NCI-H1694 treated with DMSO at 0.1 percent for 48 hours (cell line): ENCODE measurements at places on chromosomes 13 and 19.

- peak; percentile 70 for DNase-seq
Observed at GRCh38 chr19:35090506-35091214, 25.0 kb upstream of the FXYD3 start.

DNA sequence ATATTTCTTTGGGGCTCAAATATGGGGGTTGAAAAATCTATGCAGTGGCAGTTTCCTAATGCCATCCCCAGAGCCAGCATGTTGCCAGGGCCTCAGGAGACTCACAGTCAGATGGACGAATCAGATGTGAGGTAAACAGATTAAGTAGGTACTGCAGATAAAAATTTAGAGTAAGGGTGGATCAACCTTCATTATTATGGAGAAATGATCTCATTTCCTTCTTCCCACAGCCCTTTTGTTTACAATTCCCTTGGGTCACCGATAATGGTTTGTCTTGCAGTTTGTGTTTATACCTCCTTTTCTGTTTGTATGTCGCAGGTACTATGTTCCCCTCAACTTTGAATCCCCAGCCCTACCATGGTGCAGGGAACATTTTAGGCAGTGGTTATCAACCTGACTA, 20.0 kb downstream of the DIAPH3 start:
- no peak for DNase-seq

DNA sequence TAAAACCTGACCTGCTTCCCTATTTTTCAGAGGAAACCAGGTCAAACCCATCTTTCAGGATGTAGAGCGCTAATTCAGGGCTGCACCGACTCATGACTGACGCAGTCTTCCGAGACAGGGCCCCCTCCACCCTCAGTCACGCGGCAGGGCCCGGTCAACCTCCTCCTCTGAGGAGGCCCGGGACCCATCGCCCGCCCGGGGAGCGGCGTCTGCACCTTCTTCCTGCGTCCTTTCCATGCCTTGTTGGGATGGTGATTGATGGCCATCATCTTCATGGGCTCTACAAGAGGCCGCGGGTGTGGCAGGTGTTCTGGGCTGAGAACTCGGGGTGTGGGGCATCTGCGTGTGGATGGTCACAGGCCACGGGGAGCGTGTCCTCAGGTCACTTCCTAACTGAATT, 26.0 kb downstream of the GRTP1 start:
- no peak for DNase-seq

GRCh38 chr13:91157273-91158016, 190.0 kb upstream of the MIR17HG start:
- DNase-seq: no peak

DNA sequence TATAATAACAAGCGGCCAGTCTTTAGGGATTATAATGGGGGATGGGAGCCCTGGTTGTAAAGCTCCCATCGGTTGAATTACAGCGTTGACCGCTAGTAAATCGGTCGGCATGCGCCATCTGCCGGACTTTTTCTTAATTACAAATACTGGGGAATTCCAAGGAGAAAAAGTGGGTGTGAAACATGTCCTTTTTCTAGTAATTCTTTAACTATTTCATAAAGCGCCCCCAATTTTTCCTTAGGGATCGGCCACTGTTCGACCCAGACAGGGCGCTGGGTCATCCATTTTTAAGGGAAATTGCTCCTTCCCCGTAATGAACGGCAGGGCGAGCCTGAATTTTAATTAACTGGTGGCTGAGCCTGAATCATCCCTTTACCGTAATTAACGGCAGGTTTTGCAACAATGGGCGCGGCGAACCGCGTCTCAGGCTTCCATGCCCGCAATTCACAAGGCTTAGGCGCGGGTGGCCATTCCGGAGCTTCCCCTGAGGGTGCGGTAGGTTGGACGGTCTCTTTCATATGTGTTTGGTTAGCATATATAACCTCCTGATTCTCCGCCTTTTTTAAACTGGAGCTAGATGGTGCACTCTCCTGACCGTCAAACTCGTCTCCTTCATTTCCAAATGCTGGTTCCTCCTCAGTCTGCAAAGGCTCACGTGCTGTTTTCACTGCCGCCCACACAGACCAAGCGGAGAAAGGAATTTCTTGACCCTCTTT, 30.2 kb upstream of the EVI5L start:
- peak; percentile 17 for DNase-seq

DNA sequence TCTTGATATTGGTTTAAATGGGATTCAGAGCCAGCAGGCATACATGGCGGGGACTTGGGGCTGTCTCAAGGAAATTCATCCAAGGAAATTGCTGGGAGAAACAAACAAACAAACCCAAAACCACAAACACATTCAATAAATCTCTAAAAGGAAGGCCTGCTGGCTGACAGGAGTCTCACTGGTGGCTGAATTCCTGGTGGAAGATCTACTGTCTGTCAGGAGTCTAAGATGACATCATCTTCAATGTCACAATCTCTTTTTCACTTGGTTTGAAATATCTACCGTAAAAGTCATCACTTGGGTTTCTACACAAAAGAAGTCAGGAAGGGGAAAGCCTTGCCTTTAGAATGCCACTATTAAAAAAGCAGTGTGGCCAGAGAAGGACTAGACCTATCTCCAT, 87.9 kb downstream of the KLF5 start:
- DNase-seq: no peak

DNA sequence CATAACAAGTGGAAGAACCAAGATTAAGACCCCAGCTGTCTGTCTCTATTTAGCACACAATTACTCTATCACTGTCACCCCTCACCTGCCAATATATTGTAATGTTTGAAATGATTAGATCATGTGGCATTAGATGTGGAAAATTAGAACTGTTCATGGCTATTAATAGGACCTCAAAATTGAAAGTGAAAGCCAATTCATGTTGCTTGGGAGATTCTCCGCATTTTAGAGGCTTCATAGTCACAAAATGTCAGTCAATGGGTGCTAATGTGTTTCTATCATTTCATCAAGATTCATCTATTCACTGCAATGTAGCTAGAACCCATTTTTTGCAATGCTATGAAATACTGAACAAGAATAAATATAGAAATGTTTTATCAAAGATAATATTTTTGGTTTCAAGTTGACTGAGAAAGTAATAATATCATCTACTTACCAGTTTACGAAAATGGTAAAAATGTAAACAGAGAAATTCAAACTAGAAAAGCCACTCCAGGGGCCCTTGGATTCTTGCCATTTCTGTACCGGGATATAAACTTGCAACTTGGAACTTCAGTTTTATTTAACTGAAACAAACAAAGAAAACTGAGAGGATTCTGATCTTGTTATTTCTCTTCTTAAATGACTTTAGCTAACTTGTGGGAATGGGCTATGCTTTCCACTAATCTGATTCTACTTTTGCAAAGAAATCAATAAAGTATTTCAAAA, 388.6 kb downstream of the DCT start:
- DNase-seq: no peak

DNA sequence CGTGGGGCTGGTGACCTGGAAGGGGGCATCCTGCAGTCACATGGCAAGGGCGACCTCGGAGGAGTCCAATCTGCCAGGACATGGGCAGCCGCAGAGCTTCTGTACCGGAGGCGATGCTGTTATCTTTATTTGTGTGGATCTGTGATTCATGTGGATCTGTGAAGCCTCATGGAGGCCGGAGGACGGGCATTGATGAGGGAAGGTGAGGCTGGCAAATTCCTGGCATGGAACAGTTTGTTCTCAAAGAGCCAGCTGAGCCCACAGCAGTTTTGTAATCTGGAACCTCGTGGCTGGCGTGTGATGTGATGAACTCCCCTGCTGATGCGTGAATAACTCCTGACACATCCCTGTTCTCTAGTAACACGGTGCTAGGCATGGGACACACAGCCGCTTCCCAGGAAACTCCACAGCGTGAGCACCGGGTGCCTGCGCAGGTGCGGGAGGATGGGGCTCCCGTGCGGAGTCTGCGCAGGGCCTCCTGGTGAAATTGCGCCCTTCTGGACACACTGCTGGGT, 40.4 kb downstream of the ATP11A start:
- no peak for DNase-seq

- no peak for DNase-seq
Observed at GRCh38 chr19:14114854-14115253, 2.7 kb downstream of the PRKACA start.

DNA sequence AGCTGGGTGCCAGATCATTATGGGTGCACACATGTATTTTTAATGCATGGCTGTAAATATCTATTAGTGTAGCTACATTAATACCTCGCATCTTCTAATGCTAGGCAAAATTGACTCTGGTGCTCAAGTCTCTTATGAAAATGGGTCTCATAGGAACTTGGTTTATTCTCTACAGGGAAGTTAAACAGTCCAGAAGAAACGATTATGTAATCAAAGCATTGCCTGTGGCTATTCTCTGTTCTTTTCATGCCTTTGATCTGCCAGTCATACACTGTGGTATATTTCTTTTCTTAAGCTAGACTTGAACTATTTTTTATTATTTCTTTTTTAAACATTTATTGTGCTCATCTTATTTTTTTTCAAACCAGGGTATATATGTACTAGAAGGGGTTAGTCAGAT, 1015.0 kb downstream of the SLITRK1 start:
- DNase-seq: no peak

DNA sequence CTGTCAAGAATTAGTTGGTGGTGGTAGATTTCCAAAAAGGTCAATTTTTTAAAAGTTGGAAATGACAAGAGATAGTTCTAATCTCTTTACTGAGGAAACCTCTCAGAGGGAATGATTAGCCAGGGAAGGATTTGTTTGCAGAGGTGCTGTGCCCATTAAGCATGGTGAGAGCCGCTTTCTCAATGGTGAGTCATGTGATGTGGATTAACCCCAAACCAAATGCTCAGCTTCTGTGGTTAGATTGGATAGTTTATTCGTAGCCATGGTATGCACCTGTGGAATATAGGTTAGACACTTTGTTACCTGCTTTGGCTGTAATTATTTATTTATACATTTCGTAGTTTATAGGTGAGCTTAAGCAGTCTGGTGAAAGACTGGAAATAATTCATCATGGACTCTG, 7.1 kb downstream of the HNRNPM start:
- DNase-seq: no peak

DNA sequence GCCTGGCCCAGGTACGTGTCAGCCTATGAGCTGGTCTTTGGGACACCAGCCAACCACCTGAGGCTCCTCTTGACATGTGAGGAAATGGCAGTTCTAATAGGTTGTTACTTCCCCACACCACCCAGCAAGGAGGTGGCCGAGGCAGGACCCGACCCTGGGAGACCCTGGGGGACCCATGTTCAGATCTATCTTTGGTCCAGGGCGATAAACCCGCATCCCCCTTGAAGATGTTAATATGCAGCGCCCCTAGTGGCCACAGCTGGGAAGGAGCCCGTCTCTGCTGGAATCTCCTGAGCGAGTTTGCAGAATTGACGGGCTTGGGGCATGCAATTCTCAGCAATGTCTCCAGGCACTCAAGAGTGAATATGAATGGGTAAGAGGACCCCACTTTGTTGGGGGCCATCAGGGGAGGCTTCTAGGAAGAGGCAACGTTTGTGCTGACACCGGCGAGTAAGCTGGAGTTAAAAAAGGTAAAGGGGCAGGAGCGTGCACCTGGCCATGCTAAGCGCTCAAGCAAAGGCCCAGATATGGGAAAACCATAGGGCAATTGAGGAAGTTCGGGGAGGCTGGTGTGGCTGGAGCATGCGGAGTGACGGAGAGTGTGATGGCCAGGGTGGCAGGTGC, 1.5 kb upstream of the MYO1F start:
- DNase-seq: no peak

GRCh38 chr13:85521657-85522056, 277.6 kb downstream of the SLITRK6 start:
- DNase-seq: no peak

DNA sequence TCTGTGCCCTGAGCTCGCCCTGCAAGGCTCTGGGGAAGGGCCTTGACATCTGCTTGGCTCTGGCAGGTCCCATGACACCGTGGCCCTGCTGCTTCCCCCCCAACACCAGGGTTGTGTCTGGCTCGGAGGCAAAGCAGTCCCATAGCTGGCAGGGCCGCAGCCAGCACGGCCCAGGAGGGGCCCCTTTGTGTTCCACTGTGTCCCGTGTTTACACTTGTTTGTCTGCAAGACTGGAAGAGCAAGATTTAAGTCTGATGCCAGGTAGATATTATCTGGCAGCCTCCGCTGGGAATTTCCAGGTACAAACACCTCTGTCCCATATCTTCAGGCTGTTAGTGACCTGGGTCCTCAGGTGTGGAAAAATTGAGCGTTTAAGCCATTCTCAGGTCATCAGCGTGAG, 44.3 kb downstream of the MCF2L start:
- DNase-seq: no peak

GRCh38 chr13:113124211-113124970, 1.8 kb downstream of the F10 start:
- DNase-seq: no peak

GRCh38 chr13:100789025-100789424, 114.4 kb upstream of the TMTC4 start:
- no peak for DNase-seq

- no peak for DNase-seq
Observed at GRCh38 chr19:20051841-20052768, 12.8 kb upstream of the ZNF682 start.

- no peak for DNase-seq
Observed at GRCh38 chr19:43872547-43873336, 45.6 kb downstream of the ZNF283 start.

DNA sequence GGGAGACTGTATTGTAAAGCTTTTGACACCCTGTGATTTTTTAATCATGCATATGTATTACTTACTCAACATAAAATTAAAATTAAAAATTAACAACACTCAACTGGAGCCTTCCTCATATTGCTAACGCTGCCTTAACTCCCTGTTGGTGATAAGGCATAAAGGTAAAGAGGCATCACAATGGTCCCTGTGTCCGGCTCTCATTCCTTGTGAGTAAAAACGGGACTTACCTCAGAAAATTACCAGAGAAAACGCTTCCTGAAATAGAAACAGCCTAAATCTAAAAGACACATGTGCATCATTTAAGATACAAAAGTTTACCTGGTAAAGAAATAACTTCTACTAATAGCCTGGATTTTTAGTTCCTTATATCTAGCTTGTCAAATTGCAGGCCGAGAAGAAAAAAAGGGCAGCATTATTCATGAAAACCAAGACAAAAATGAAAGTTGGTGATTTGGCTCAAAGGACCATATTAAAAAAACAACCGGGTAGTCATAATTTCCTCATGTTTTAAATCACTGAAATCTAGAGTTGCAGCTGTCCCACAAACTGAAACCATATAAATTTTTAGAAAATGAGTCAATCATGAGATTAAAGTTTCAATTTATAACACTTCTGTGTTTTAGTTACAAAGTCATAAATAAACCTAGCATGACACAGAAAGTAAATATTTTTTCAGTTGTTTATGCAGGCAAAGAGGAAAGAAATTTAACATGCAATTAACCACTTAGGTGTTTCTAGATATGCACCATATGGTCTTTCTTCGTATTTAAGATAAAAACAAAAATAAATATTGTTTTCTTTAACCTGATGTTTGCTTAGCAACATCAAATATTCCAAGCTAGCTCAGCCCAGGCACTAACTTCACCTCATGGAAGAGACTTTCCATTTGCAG, 94.7 kb downstream of the MIPEP start:
- DNase-seq: no peak
